Epithelial cell of alveolus of lung (primary cell): ENCODE measurements at places on chromosomes 2 and 18. TPM values are rescaled to one million over a fixed set of nuclear protein-coding genes. Genes with fewer than 3 reads are reported as not detected.

The ANKRD30B gene
- total RNA-seq: not detected in 2 replicates

The SLC5A7 gene
- total RNA-seq: not detected in 2 replicates

The ABHD1 gene
- total RNA-seq: not detected in 2 replicates

The KATNAL2 gene
- 0.65 and 1.1 TPM in 2 replicates for total RNA-seq

The TRIM43 gene
- total RNA-seq: not detected in 2 replicates

The RFX8 gene
- total RNA-seq: 0.16 and 3.5 TPM in 2 replicates

The STK11IP gene
- 15.4 and 15.7 TPM in 2 replicates for total RNA-seq

The ACMSD gene
- total RNA-seq: not detected in 2 replicates

The MDH1B gene
- total RNA-seq: 0.26 and 1.3 TPM in 2 replicates

The MAPK4 gene
- under 0.01 and 0.16 TPM in 2 replicates for total RNA-seq

The NEU4 gene
- total RNA-seq: 0.08 TPM in 1 of 2 replicates, not detected in the other

The TUBA3E gene
- total RNA-seq: not detected in 2 replicates

The ADGRF3 gene
- total RNA-seq: not detected in 2 replicates

The DGKD gene
- 11.6 and 13.7 TPM in 2 replicates for total RNA-seq

The EPHA4 gene
- total RNA-seq: 6.8 and 15.4 TPM in 2 replicates

The PDIA6 gene
- total RNA-seq: 205 and 465 TPM in 2 replicates

The MC4R gene
- total RNA-seq: not detected in 2 replicates

The MC2R gene
- total RNA-seq: not detected in 2 replicates

The MAP4K3 gene
- total RNA-seq: 16.3 and 24.3 TPM in 2 replicates

The MYCN gene
- total RNA-seq: 0.32 TPM in 1 of 2 replicates, not detected in the other

The NEB gene
- total RNA-seq: 0.91 and 1.9 TPM in 2 replicates

The GNLY gene
- total RNA-seq: 0.24 TPM in 1 of 2 replicates, not detected in the other

The LHCGR gene
- 0.39 TPM in 1 of 2 replicates, not detected in the other for total RNA-seq

The OTX1 gene
- total RNA-seq: 0.13 TPM in 1 of 2 replicates, not detected in the other

The DCC gene
- total RNA-seq: under 0.01 TPM in 1 of 2 replicates, not detected in the other

The CRYGC gene
- total RNA-seq: not detected in 2 replicates

The CASP8 gene
- 11.4 and 17.6 TPM in 2 replicates for total RNA-seq

The ATOH8 gene
- 5.3 and 63.2 TPM in 2 replicates for total RNA-seq

The HOXD1 gene
- total RNA-seq: not detected in 2 replicates

The RASGRP3 gene
- 0.56 and 1.9 TPM in 2 replicates for total RNA-seq

The TUBA4B gene
- not detected in 2 replicates for total RNA-seq

The NMUR1 gene
- 0.24 TPM in 1 of 2 replicates, not detected in the other for total RNA-seq

The ALPP gene
- total RNA-seq: not detected in 2 replicates

The TUBB8B gene
- total RNA-seq: not detected in 2 replicates

The RGPD3 gene
- total RNA-seq: under 0.01 and 0.13 TPM in 2 replicates

The STRN gene
- total RNA-seq: 8.1 and 11.3 TPM in 2 replicates

The SAG gene
- not detected in 2 replicates for total RNA-seq

The SLC9A4 gene
- not detected in 2 replicates for total RNA-seq

The DYNC2LI1 gene
- total RNA-seq: 10.1 and 25.0 TPM in 2 replicates

The C2orf78 gene
- not detected in 2 replicates for total RNA-seq

The L3MBTL4 gene
- 0.24 and 1.3 TPM in 2 replicates for total RNA-seq

The INPP5D gene
- 0.65 and 1.0 TPM in 2 replicates for total RNA-seq

The CHRNG gene
- 3.3 TPM in 1 of 2 replicates, not detected in the other for total RNA-seq

The C1GALT1C1L gene
- total RNA-seq: 0.39 TPM in 1 of 2 replicates, not detected in the other

The ATP6V1B1 gene
- total RNA-seq: 0.40 and 4.1 TPM in 2 replicates

The NEURL3 gene
- 0.13 TPM in 1 of 2 replicates, not detected in the other for total RNA-seq

The PDE11A gene
- total RNA-seq: 0.13 TPM in 1 of 2 replicates, not detected in the other

The HTR2B gene
- total RNA-seq: 0.08 TPM in 1 of 2 replicates, not detected in the other

The CKAP2L gene
- 5.6 and 19.4 TPM in 2 replicates for total RNA-seq

The PLEK gene
- total RNA-seq: not detected in 2 replicates

The SP100 gene
- total RNA-seq: 48.7 and 70.9 TPM in 2 replicates

The ACP1 gene
- 91.1 and 110 TPM in 2 replicates for total RNA-seq

The VWA3B gene
- not detected in 2 replicates for total RNA-seq

The LIMS3 gene
- 0.48 and 1.7 TPM in 2 replicates for total RNA-seq

The CDK15 gene
- 0.24 and 0.91 TPM in 2 replicates for total RNA-seq

The C1QL2 gene
- not detected in 2 replicates for total RNA-seq

The KLHL30 gene
- total RNA-seq: 0.32 TPM in 1 of 2 replicates, not detected in the other

The PAIP2B gene
- total RNA-seq: 0.52 and 1.0 TPM in 2 replicates

The MALL gene
- total RNA-seq: 1.6 and 6.2 TPM in 2 replicates
